ENCODE measurements at places on chromosomes 16 and 17.

GRCh38 chr16:85416228-85417109, 196.7 kb upstream of the GSE1 start:
- peak; percentile 95 for DNase-seq

DNA sequence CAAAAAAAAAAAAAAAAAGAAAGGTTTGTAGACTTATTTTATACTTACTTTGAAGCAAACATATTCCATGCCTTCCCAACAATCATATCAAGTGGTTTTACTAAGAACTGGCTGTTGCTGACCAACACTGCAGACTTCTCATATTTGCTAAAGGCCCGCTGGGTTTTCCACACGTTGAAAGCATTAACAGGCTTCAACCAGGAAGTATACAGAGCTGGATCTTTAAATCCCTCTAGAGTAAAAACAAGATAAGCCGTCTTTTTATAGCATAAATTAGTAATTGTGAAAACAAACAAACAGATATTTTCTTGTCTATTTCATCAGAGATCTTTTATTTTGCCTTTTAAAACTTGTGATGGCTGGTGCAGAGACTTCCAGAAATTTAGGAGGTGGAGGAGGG, 29.1 kb downstream of the TUBD1 start:
- no peak for DNase-seq

GRCh38 chr17:74814453-74814852, 38.3 kb upstream of the NAT9 start:
- peak; percentile 57 for DNase-seq

DNA sequence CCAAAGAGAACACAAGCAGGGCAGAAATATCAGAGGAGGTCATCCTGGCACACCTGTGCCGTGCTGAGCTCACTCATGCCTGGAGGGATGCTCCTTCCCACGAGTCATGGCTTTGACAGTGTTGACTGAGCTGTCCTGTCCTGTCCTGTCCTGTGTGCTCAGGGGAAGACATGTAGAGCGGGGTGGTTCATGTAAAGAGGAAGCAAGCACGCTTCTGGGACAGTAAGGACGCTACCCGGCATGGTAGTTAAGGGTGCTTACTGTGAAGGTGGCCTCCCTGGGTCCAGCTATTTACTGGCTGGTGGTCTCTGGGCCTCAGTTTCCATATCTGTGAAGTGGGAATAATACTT, 398 bp downstream of the LGALS9 start:
- DNase-seq: no peak

DNA sequence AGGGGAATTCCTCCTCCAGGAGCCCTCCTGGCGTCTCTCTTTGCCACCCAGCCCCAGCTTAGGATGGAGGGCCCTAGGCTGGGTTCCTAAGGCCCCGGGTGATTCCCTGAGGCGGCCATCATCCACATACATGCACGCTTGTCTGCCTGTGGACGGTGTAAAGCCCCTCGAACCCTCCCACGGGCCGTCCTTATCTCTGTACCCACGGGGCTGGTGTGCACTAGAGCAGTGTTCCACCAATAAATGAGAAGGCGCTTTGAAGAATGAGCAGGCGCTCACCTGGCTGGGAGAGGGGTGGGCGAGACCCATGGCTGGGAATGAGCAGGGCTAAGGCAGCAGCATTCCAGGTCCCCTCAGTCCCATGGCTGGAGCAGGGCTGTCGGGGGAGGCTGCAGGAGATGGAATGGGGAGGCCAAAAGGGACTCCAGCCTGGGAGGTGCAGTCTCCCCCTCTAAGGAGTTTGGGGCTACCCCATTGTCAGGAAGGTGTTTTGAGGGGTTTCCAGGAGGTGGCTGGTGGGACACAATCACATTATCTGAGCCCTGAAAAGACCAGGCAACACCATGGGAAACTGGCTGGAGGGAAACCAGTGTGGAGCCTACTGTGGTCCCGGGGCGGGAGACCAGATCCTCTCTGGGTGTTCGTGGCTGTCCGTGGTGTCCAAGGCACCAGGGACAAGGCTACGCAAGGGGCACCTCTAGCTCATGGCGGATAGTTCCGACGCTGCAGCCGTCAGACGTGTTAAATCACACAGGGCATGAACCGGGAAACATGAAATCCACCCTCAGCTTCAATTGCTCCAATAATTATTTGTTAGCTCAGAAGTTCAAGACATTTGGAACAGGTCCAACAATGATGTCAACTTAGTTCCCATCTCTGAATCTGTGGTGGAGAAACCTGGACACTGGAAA, 87.5 kb upstream of the DNAH17 start:
- no peak for DNase-seq

GRCh38 chr17:75551266-75551665, 25.8 kb downstream of the LLGL2 start:
- DNase-seq: no peak

- DNase-seq: no peak
These were observed 18.7 kb upstream of the TBX2 start for GRCh38 chr17:61380836-61381525.

DNA sequence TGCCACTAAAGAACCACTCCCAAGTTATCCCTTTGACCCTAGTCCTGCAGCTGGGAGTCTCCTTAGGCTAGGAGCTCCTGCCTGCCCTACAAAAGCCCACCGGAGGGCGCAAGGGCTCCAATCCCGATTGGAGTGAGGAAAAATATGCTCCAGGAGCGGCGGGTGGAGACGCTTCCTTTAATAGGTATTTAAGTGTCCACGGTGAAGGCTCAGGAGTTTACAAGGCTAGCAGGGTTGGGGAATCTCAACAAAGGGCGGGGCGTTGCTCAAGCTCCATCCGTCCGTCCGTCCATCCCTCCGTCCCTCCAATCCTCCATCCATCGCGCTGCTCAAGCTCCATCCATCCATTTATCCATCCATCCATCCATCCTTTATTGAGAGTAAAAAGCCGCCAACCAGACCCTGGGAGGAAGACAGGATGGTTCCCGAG, 556 bp upstream of the SPNS1 start:
- peak; percentile 83 for DNase-seq

DNA sequence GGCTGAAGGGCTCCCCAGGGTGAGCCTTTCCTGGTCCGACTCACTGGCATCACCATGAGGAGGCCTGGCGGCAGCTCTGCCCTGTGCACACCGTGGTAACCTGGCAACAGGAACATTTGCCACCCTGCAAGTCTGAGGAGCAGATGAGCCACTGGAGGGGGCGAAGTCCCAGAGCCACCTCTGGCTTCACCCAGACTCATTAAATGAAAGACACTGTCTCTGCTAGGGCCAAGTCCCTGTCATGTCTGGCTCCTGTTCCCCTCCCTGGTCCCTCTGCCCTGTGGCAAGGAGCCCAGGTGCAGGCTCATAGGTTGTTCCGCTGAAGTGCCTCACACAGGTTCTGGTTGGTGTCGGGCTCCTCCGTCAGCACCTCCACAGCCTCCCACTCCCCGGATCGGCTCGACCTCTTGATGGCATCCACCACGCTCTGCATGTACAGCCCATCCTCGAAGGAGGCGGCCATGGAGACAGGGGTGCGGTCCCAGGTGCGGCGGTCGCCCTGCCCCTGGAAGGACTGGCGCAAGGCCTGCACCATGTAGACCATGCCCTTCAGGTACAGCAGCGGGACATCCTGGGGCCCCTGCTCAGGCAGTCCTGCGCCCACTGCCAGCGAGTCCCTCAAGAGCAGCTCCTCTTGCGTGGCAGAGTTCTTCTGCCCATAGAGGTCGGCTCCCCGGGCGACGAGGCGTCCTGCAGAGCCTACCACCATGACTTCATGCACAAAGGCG, 8.4 kb downstream of the C16orf86 start:
- peak; percentile 33 for DNase-seq

- peak; percentile 69 for DNase-seq
These were observed 118.0 kb upstream of the RPL38 start for GRCh38 chr17:74085434-74085833.

GRCh38 chr16:1687427-1688316, 9.6 kb downstream of the JPT2 start:
- DNase-seq: no peak

GRCh38 chr16:73383195-73383987, 335.5 kb upstream of the ZFHX3 start:
- peak; percentile 22 for DNase-seq

DNA sequence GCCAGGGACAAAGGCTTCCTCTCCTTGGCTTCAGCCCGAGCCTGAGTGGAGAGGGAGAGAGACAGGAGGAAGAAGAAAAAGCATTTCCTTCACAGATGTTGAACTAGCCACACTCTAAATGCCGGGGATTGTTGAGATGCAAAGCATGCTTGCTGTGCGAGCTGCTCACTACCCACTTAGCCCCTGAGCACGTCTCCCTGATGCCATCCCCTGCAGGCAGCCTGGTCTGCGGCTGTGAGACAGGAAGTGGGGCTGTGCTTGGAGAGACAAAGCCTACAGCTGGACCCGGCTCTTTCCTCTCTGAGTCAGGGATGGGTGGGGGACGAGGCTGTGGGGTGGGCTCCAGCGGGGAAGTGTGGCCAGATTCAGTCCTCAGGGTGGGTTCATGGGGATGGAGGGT, 13.7 kb downstream of the WNT9B start:
- DNase-seq: peak; percentile 65

DNA sequence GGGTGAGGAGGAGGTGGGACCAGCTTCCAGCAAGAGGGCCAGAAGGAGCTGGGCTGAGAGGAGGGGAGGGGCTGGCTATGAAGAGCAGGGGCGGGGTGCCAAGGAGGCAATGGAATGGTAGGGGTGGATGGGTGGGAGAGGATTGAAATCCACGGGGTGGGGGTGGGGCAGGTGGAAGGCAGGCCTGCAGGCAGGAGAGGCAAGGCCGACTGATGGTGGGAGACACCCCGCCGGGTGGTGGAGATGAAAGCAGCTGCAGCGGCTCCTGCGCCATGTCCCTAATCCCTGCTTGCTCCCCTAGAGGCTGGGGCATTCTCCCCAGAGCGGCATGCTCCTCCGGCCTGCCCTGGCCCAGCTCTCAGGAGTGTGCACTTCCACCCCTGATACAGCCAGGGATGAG, 27.8 kb upstream of the TAC4 start:
- peak; percentile 84 for DNase-seq

DNA sequence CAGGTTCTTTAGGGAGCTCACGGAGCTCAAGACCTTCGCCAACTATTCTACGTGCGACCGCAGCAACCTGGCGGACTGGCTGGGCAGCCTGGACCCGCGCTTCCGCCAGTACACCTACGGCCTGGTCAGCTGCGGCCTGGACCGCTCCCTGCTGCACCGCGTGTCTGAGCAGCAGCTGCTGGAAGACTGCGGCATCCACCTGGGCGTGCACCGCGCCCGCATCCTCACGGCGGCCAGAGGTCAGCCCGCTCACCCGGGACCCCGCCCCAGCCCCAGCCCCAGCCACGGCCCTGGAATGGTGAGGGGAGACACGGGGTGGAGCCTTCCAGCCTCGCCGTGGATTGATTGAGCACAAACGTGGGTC, 13.5 kb downstream of the SARM1 start:
- no peak for DNase-seq

DNA sequence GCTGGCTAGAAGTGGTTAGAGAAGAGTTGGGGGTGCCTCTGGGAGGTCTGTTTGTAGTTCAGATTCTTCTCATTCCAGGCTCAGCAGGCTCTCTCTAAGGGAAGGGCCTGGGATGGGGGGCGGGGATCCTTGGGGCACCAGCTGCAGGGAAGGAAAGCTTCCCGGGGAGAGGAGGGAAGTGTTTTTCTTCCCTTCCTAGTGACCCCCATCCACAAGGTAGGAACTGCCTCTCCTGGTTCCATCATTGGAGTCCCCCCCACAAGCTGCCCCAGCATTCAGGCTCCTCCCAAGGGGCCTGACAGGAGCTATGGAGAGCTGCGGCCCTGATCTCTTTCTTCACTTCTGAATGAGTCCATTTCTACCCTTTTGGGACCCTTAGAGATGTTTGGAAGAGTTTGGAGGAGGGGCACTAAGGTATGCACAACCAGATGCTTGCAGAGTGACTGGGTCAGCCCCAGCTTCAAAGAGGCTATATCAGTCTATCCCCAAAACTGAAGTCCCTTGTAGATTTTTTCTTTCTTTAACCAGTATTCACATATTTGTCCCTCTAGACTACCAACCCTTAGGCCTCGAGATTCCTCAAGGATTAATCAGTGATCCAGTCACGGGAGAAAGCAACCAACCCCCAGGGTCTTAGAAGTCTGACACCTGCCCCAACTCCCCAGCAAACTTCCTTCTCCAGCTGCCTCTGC, 13.9 kb upstream of the FZD2 start:
- DNase-seq: peak; percentile 88

DNA sequence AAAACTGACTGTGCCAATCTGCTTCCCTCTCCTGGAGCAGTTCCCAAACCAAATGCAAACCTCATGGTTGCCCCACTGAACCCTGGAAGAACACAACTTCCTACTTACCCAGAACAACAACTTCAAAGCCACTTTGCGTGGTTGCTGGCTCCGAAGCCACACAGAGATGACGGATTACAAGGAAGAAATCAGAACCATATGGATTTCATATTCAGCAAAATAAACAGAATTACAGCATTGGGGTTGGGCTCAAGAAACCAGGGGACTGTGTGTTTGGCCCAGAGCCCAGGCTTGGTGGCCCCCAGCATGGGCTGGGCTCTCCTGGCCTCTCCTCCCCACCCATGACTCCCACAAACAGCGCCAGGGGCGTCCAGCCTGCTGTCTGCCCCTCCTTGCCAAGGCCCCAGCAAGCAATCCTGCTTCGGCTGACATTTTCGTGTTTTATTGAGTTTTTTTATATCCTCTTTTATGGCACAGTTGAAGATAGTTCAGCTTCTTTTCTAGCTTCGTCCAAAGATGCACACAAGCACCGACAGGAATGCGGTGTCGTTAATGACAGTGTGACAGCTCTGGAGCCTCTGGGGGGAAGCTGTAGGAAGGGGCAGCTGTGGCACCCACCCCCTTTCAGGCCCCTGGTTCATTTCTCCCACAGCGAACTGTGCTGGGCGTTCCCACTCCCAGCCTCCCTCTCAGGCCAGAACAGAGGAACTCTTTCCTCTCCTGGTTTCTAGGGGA, 137.1 kb downstream of the GAS7 start:
- peak; percentile 15 for DNase-seq

DNA sequence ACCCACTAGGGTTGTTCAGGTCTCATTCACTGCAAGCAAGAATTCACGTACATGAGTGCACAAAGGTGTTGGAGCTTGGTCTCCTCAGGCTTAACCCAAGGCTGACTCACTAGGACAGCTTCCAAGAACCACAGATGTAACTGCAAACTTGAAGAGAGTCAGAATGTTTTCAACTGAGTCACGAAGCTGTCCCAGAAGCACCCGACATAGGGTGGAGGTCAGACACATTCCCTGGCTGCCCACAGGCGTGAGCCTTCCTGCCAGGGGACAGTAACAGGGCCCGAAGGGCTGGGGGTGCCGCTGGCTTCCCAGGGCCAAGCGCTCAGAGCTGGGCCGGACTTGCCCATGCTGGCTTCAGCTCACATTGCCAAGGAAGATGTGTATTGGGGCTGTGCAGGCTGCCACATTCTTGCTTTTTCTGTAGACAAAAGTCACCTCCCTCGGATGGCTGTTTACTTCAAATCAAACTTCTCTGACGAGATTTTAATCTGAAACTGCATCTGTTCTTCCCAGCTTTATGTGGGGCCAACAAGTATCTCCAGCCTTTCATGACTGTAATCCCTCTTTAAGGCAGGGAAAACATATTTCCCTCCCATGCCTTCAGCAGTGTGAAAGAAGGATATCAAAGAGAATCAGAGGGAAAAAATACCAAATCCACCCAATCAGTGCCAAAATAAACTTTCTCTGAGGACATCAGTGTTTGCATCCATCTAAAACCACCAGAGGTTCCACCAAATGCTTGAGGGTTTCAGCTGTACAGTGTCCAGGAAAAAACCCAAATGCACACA, 14.3 kb downstream of the CMTM3 start:
- no peak for DNase-seq

- DNase-seq: no peak
These were observed 2.0 kb upstream of the GLG1 start for GRCh38 chr16:74608944-74609343.

Data from H7 (cell line).